T-cell (primary cell): ENCODE measurements at places on chromosomes 2 and 18.

DNA sequence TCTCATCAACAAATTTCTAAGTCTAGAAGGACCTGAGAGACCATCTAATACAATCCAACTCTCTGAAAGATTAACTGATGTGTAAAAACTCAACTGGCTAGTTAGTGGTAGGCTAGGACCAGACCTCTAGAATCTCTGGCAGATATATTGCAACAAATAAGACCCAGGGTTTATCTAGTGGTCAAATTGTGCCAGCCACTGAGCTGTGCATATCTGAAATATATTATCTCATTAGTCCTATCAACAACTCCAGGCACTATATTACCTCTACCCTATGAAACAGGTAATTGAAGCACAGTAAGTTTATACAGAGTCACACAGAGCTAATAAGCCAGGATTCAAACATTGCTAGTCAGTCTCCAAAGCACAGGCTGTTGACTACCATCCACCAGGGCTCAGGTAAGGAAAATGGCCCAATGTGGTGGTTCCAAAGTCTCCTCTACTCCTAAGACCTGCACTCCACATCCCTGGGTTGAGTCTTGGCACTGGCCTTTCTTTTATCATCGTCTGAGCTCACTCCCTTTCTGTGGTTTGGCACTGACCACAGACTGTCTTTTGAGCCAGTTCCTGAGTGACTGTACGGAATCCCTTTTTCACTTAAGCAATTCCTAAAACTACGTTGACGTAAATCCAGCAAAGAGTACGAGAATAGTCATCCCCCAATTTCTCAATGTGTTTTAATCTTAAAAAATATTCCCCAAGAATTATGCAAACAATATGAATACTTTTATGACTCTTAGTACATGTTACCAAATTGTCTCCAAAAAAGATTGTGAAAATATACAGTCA lies 11.9 kb upstream of the PID1 start:
- DNase-seq = no peak

- DNase-seq = no peak
Observed at GRCh38 chr2:39530411-39530866, 93.4 kb upstream of the MAP4K3 start.

DNA sequence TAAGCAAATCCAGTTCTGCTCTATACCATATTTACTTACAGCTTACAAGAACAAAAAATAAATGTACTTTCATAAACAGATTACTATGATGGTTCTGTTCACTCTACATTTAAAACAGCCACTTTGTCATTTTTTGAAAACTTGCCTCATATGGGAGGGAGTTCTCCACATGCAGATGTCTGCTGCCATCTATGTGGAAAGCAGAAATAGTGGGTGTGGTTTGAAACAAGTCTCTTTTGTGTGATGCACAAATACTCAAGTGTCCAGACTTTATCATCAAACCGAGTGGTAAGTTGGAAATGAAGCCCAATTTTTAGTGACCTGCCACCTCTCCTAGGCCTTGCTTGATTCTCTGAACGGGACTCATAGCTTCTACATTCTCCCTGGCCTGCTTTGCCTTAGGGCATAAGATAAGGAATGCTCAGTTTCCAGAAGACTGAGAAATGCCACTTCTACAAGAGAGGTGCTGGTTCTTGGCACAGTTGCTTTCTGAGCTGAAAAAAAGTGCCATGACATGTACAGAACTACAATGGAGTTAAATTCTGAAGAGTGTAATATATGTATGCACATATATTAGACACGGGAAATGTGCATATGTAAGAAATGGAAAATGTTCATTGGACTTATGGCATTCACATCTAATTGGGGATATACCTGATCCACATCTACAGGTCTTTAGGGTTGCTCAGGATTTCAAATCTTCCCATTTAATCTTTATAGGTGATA lies 221.0 kb downstream of the SLC8A1 start:
- no peak for DNase-seq

- DNase-seq = no peak
Observed at GRCh38 chr18:45549290-45549689, 66.0 kb upstream of the SLC14A2 start.

DNA sequence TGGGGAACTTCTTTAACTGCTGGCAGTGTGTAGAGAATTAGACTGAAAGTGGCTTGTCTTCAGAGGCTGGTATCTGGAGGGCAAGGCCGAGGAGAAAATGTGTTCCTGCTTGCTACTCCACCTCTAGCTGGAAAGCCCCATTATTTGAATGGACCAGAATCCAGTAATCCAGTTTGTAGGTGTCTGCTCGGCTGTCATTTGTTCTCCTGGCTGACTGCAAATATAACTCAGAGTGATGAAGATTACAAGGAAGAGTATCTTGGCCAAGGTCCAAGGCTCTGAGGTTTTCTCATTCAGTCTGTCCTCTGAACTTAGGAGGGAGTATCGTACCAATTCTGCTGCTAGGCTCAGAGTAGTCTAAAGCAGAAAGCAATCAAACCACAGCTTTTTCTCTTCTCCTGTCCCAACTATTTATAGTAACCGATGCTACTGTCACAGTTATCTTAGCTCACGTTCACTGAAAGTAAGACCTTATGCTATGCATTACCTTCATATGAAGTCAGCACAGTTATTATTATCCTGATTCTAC lies 228.6 kb downstream of the SETBP1 start:
- DNase-seq = no peak

DNA sequence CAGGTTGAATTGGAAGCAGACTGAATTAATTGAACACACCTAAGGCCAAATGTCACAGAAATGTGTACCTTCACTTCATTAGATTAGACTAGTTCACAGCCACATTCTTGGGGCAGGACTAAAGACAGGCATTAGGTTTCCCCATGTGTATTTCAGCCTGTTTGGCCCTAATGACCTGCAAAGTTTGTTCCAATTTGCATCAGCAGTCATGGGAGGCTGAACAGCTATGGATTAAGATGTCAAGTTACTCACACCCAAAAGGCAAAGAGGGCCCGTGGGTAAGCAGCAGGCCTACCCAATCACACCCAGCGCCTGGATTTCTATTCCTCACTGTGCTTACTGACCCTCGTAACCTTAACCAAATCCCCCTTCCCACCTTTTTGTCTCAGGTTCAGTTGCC lies 99.6 kb upstream of the RIOK3 start:
- no peak for DNase-seq

- no peak for DNase-seq
Observed at GRCh38 chr2:238901461-238902057, 53.7 kb downstream of the TWIST2 start.

- DNase-seq = no peak
Observed at GRCh38 chr2:37857575-37858399, 67.3 kb upstream of the RMDN2 start.

- DNase-seq = no peak
Observed at GRCh38 chr18:14104906-14105748, 27.1 kb downstream of the ZNF519 start.

DNA sequence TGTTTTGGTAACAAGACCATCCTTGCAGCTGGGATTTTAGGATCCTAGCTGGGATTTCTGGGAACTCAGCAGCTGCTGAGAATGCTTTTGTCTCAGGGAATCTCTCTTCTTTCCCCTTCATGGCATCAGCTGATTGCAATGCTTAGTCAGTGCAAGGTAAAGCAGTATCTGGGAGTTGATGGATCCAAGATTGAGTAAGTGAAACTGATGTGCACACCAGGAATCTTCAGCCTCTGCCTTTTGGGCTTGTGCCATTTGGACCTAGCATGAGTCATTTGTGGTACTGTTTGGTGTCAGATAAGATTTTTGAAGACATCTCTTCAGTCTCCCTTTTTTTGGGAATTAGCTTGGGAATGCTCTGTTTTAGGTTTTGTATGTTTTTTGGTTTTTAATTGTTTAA lies 363.3 kb upstream of the TFPI start:
- no peak for DNase-seq

DNA sequence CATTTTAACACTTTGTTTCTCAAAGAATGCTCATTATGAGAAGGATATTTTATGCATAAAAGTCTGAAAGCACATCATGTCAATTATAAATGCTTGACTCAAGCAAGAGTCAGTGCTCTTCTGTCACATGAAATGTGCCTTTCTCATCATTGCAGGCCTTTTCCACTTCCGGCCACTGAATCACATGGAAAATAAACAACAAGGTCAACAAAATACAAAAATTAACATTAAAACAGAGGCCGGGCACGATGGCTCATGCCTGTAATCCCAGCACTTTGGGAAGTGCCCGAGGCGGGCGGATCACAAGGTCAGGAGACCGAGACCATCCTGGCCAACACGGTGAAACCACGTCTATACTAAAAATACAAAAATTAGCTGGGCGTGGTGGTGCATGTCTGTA lies 480.6 kb downstream of the SPAG16 start:
- no peak for DNase-seq

GRCh38 chr2:216833061-216833460 lies 26.8 kb downstream of the TNP1 start:
- DNase-seq = no peak

DNA sequence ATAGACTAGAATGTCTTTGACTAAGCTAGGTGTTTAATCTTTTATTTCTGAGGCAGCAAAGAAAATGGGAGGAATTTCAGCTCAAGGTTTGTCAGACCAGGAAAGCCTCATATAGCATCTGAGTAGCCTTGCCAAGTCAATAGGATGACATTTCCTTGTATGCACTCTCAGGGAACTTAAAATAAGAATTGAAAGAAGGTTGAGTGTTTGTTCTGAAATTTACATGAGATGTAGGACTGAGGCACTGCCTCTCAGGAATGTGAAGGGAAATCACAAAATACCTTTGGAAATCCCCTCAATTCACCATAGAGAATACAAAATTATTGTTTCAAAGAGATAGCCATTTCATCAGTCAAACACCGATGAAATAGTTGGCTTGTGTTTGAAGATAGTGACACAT lies 392.0 kb upstream of the NRP2 start:
- no peak for DNase-seq

- no peak for DNase-seq
Observed at GRCh38 chr2:198077477-198077876, 273.1 kb downstream of the PLCL1 start.

- no peak for DNase-seq
Observed at GRCh38 chr2:42032224-42032620, 15.6 kb upstream of the PKDCC start.

DNA sequence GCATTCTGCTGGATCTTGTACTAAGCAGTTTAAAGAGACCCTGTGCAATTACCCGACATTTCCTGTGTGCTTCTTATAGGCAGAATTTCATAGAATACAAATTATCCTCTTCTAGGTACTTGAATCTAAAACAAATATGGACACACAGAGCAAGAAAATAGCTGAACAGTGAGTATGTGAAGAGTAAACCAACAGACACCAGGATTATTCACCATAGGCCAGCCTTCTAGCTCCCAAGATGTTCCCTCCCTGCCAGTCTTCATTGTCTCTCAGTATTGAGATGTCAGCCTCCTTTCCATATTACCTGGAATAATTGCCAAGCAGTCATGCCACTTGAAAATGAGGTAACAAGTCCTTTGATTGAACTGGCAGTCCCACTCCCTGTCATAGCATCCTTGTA lies 187.1 kb downstream of the PTPRM start:
- DNase-seq = no peak

- DNase-seq = no peak
Observed at GRCh38 chr2:215573496-215573895, 137.6 kb upstream of the FN1 start.

DNA sequence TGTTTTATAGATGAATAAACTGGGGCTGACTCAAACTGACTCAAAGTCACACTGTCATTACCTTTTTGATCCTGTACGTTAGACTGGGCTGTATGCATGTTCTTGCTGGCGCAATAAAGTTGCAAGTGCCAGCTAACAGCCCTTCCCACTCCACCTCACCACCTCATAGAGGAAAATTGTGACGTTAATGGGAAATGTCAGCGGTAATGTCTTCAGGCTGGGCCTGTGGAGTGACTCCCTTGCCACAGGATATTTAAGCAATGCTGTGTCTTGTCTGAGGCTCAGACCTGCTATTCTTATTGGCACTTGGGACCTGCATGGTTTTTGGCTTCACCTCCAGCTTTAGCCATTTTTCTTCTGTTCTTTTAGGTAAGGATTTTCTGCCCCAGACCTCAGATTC lies 25.2 kb upstream of the CASP10 start:
- no peak for DNase-seq

DNA sequence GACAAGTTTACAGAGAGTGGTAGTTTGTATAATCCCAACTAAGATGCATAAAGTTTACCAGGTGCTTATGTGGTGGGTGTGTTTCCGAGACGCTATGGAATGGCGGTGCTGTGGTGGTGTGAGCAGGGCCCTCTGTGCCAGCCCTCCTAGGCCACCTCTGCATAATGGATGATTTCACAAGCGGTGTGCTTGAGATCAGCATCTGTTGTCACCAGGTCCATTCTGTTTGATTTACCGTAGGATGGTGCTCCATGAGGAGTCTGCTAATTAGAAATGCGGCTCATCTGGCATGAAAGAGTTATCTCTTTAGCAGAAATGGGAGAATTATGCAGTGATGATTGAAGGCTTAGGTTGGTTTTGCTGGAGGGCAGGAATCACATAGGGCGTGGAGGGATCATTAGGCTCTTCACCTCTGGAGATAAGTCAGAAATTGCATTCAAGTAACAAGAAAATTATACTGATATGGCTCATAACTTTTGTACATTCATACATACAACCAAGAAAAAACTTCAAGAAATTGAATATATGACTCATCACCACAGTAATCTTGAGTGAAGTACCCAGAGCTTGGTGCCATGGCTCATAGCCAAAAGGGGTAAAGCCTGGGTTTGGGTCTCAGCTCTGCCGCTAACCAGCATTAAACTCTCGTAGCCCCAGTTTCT lies 41.4 kb downstream of the CRIM1 start:
- DNase-seq = no peak

GRCh38 chr2:120091436-120091835 lies 78.6 kb downstream of the EPB41L5 start:
- DNase-seq = no peak

GRCh38 chr2:96669539-96670215 lies 27.1 kb downstream of the FER1L5 start:
- no peak for DNase-seq

DNA sequence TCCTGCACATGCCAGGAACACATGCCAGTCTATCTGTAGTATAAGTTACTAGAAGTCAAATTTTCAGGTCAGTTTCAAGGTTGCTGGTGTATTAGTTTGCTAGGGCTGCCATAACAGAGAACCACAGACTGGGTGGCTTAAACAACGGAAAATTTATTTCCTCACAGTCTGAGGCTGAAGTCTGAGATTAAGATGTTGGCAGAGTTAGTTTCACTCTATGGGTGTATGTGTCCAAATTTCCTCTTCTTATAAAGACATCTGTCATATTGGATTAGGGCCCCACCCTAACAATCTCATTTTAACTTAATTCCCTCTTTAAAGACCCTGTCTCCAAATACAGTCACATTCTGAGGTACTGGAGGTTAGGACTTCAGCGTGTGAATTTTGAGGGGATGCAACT lies 26.5 kb downstream of the B3GNT7 start:
- DNase-seq = no peak

GRCh38 chr2:167196461-167197252 lies 308.4 kb downstream of the XIRP2 start:
- DNase-seq = no peak
